ENCODE measurements at places on chromosomes 3 and 15. TPM values are rescaled to one million over a fixed set of nuclear protein-coding genes. Genes with fewer than 3 reads are reported as not detected.

RYR3 gene
- total RNA-seq = 29.1 TPM

MOBP gene
- not detected for total RNA-seq

NAA80 gene
- 6.4 TPM for total RNA-seq

GOLGA8G gene
- total RNA-seq = not detected

CHRD gene
- total RNA-seq = 5.7 TPM

CLDN16 gene
- total RNA-seq = not detected

AGBL1 gene
- total RNA-seq = 0.28 TPM

CYP19A1 gene
- not detected for total RNA-seq

NAALADL2 gene
- total RNA-seq = 6.0 TPM

MLF1 gene
- total RNA-seq = 11.2 TPM

CEMIP gene
- not detected for total RNA-seq

GRK7 gene
- total RNA-seq = not detected

SLC28A1 gene
- total RNA-seq = not detected

GLT8D1 gene
- total RNA-seq = 36.9 TPM

TRPM1 gene
- total RNA-seq = not detected

DNA sequence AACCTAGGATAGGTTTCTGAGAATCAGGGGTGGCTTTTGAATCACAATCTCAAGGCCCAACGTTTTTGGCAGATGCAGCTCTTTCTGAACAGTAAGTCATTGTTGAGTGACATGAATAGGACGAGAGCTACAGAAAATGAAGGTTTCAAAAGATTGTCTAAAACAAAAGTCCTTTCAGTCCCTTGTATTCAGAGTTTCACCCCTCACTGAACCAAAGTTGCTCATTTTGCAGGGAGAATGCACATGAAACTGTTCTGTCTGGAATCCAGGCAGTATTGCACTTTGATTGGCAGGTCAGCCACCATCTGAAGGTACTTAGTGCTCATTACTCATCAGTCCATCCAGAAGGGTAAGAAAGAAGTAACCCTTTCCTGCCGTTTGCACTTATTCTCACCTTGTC, 24.1 kb upstream of the RASGRP1 start:
- H3K27me3 ChIP-seq = no peaks in the 10 kb centered on the region
- H3K27ac ChIP-seq = no peak overlapping the region
- no peak for DNase-seq
- H3K4me3 ChIP-seq = no peak overlapping the region
- no peaks in the 10 kb centered on the region for H3K4me1 ChIP-seq

- H3K4me1 ChIP-seq = no peaks in the 10 kb centered on the region
- H3K36me3 ChIP-seq = no peaks in the 10 kb centered on the region
- H3K27ac ChIP-seq = no peak overlapping the region
- no peaks in the 10 kb centered on the region for H3K27me3 ChIP-seq
- no peak for DNase-seq
- no peak overlapping the region for H3K4me3 ChIP-seq
Measured at GRCh38 chr3:187623285-187623814, 46.8 kb downstream of the SST start.

DNA sequence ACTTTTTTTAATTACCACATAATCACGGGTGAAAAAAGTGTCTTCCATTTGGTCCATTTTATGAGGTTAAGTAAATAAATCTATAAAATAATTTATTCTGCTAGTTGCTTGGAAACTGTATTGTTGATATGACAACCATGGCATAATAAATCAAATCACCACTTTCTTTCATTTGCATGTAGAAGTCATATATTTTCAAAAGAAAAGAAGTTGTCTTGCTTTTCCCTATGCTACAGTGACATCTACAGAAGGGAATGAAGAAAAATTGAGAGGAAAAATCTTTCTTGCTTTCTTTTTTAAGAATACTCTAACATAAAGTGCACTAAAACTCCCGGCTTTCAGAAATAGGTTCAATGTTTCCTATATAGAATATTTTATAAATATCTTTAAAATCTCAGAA, 228.5 kb downstream of the ZBBX start:
- no peaks in the 10 kb centered on the region for H3K27me3 ChIP-seq
- no peak overlapping the region for H3K4me3 ChIP-seq
- DNase-seq = no peak
- no peaks in the 10 kb centered on the region for H3K36me3 ChIP-seq
- H3K27ac ChIP-seq = no peak overlapping the region

DNA sequence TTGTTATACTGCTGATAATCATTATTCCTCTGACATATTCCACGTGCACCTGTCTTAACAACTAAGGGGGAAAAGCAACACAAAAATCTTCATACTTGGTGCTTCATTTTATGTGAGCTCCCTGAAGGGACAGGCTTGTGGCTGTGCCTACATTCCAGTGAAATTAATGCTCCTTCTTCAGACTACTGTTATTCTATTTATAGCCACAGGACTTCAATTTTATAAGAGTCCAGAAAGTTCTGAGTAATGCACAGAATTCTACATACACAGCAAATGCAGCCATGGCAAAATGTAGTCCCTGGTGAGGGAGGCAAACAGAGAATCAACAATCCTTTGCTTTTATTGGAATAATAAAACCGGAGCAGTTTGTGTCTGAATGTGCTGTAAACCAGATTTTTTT, 417.1 kb downstream of the RBMS3 start:
- peaks cover 38% of the 10 kb centered on the region for H3K4me1 ChIP-seq
- no peak overlapping the region for H3K4me3 ChIP-seq
- H3K27me3 ChIP-seq = no peaks in the 10 kb centered on the region
- H3K36me3 ChIP-seq = no peaks in the 10 kb centered on the region
- H3K27ac ChIP-seq = no peak overlapping the region

DNA sequence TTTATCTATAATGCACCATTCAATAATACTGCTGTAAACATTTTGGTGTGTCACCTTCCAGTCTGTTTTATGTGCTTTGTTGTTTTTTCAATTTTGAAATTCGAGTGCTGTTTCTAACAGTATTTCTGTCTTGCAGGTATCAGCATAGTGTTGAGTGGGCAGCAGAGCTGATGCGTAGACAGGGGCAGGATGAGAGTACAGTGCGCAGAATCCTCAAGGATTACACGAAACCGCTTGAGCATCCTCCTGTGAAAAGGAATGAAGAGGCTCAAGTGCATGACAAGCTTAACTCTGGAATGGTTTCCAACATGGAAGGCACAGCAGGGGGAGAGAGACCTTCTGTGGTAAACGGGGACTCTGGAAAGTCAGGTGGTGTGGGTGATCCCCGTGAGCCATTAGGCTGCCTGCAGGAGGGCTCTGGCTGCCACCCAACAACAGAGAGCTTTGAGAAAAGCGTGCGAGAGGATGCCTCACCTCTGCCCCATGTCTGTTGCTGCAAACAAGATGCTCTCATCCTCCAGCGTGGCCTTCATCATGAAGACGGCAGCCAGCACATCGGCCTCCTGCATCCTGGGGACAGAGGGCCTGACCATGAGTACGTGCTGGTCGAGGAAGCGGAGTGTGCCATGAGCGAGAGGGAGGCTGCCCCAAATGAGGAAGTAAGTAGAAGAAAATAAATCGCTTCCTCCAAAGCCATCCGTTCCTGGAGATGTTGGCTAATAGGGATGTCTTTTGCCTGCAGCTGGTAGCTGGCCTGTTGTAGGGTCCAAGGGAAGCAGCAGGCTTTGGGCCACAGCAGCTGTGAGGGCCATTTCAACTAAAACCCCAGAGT, 19.1 kb downstream of the TSEN2 start:
- H3K4me1 ChIP-seq = peaks cover 7% of the 10 kb centered on the region
- no peak for DNase-seq
- no peaks in the 10 kb centered on the region for H3K27me3 ChIP-seq
- H3K36me3 ChIP-seq = peaks cover 19% of the 10 kb centered on the region

DNA sequence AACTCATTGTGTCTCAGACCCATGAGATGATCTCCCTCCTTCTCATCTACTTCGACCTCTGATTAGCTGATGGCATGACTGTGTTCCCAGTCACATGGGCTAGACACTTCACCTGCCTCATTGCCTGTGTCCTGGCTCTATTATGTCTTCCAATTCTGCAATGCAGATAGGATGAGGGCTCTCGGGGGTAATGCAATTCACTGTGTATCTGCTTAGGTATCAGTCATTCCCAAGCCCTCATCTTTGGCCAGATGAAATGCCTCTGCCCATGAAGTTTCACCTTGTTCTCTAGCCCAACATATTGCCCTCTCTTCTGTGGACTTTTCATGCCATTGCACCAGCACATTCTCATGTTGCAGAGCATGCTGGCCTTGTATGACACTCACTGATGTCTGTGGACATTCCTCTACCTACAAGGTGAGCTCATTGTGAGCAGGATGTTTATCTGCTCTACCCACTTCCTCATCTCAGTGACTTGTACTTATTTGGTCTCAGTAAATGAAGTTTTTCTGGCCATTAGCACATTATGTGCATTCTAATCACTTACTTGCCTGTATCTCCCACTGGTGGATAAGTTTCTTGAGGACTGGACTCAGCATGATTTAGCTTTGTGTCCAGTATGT, 32.3 kb downstream of the MOBP start:
- H3K4me1 ChIP-seq = no peaks in the 10 kb centered on the region
- H3K27me3 ChIP-seq = peaks cover 22% of the 10 kb centered on the region
- no peak overlapping the region for H3K4me3 ChIP-seq
- H3K36me3 ChIP-seq = no peaks in the 10 kb centered on the region

- H3K4me1 ChIP-seq = no peaks in the 10 kb centered on the region
- peaks cover 50% of the 10 kb centered on the region for H3K27me3 ChIP-seq
- no peak overlapping the region for H3K4me3 ChIP-seq
Measured at GRCh38 chr15:82062479-82063454, 16.9 kb upstream of the MEX3B start.

DNA sequence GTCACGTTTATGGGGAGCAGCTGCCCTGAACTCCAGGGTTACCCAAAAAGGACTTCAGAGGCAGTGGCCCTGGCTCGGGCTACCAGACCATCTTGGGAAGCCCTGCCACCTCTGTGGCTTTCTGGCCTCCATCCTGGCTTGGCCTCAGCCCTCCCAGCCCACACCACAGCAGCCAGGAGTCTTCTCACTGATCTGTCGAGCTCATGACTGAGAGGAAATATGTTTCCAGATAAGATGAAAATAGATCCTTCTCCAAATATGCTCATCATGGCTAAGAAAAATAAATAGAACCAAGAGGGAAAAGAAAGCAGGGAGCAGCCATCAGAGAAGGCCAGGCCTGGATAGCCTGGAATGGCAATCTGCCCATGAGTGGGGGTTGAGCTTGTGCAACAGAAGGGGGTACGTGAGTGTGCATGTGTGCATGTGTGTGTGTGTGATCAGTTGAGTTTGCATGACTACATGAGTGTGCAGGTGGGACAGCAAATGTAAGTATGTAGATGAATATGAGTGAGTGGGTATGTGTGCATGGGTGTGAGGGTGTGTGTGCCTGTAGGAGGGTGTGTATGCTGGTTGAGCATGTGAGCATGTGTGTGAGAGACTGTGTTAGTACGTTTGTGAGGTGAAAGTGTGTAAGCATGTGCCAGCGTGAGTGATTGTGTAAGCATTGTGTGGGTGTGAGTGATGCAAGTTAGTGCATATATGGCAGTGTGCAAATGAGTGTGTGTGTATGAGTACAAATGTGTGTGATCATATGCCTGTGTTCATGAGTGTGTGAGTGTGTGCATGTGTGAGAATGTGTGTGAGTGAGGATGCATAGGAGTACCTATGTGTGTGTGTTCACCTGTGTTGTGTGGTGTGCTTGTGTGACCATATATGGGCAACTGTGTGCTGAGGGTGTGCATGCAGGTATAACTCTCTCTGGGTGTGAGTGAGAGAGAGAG, 9.9 kb upstream of the RFT1 start:
- DNase-seq = no peak
- H3K27me3 ChIP-seq = no peaks in the 10 kb centered on the region
- H3K4me1 ChIP-seq = no peaks in the 10 kb centered on the region
- no peak overlapping the region for H3K27ac ChIP-seq
- H3K36me3 ChIP-seq = no peaks in the 10 kb centered on the region

DNA sequence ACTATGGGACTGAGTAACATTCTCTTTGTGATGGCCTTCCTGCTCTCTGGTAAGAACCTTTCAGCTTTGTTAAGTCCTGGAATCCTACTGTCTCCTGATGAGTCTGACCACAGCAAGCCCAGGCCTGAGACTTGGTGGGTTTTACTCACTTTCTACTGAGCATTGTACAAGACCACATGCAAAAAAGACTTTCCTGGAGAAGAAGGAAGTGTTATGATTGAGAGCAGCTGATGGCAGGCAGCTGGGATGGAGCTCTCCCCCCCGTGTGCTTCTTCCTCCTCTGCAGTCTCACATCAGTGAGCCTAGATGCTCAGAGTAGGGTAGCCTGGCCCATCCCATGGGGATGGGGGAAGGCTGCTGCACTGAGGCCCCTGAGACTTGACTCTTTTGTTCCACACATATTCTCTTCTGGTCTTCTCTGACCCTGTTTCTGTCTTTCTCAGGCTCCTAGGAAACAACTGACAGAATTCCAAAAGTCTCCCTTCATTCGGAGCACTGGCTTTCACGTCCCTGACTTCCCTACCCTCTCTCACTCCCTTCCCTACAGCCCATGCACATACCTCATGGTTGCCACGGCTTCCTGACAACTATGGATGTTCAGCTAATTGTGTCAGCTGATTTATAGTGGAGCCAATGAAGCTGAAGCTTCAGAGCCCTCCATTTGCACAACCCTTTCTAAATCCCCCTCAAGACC, 36.6 kb downstream of the CD86 start:
- no peak overlapping the region for H3K27ac ChIP-seq
- H3K4me1 ChIP-seq = no peaks in the 10 kb centered on the region
- no peaks in the 10 kb centered on the region for H3K27me3 ChIP-seq
- H3K36me3 ChIP-seq = no peaks in the 10 kb centered on the region
- DNase-seq = no peak

DNA sequence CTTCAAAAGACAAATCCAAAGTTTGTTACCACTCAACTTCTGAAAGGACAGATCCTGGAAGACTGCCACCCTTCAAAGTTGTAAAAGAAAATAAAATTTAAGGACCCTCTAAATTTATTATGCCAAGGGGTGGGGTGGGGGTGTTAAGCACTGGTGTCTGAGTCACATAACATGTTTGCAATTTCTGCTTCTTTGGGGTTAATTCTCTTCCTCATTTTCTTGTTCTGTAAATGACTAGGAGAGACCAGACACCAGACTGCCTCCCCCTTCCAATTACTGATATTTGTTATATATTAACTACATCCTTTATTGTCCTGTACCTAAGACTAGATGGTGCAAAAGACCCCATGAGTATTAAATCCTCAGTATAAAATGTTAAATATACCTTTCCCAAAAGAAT, 242.8 kb downstream of the ZNF385D start:
- no peak overlapping the region for H3K27ac ChIP-seq
- H3K4me1 ChIP-seq = no peaks in the 10 kb centered on the region
- H3K4me3 ChIP-seq = no peak overlapping the region
- H3K27me3 ChIP-seq = no peaks in the 10 kb centered on the region

- H3K27me3 ChIP-seq = no peaks in the 10 kb centered on the region
- DNase-seq = no peak
- no peak overlapping the region for H3K27ac ChIP-seq
- H3K36me3 ChIP-seq = no peaks in the 10 kb centered on the region
Measured at GRCh38 chr3:41431386-41431785, 232.1 kb downstream of the CTNNB1 start.

DNA sequence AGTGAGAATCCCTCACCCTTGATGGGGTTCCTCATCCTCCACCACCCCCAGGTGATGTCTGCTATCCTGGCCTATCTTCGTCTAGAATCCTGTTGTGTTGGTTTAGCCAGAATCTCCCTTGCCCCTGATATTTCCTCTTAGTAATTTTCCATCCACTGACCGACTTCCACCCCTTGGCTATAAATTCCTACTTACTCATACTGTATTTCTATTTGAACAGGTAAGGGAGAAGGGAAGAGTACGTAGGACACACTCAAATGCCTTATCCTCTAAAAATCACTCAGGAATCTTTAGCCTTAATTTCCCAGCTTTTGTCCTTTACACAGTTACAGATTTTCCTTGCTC, 678 bp upstream of the TFG start:
- peaks cover 20% of the 10 kb centered on the region for H3K4me1 ChIP-seq
- no peaks in the 10 kb centered on the region for H3K27me3 ChIP-seq
- H3K4me3 ChIP-seq = peak overlapping the region; percentile 74
- DNase-seq = no peak
- no peaks in the 10 kb centered on the region for H3K36me3 ChIP-seq
- peak overlapping the region; percentile 97 for H3K27ac ChIP-seq

Measured in sigmoid colon (tissue), 7 donors.